ENCODE measurements at places on chromosomes 16 and 17.

DNA sequence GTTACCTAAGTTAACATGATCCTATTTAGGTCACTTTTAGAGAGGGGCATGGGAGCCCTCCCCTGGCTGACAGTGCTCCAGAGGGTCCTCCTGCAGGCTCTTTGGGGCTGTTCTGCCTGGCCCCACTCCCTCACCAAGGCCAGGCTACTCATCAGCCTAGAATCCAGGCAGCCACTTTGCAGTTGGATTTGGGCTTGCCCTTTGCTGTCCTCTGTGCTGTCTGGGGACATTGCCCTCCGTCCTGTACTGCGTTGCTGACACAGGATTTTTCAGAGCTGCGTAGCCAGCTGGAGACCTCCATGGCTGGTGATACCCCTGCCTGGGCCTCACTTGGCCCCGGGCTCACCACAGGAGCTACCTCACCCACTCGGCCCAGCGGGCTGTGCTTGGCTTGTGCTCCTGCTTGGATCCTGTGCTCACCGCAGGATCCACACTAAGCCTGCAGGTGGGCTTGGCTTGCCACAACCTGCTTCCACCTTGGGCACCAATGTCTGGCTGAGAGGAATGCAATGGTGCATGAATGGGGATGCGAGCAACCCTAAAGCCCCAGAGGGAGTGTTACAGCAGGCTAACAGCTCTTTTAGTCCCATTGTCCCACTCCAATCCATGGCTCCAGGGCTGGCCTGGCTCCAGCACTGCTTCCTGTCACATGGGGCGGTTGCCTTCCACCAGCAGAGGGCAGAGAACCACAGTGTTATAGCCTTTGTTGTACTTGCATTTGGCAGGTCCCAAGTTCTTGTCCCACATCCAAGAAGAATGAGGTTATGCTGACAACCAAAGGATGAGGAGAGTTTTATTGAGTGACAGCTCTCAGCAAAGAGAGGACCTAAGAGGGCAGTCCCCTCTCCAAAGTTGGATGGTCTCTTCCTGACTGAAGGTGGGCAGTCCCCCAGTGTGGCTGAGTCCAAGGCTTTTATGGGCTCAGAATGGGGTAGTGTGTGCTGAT lies 21.5 kb downstream of the CCL4 start:
- DNase-seq: no peak

DNA sequence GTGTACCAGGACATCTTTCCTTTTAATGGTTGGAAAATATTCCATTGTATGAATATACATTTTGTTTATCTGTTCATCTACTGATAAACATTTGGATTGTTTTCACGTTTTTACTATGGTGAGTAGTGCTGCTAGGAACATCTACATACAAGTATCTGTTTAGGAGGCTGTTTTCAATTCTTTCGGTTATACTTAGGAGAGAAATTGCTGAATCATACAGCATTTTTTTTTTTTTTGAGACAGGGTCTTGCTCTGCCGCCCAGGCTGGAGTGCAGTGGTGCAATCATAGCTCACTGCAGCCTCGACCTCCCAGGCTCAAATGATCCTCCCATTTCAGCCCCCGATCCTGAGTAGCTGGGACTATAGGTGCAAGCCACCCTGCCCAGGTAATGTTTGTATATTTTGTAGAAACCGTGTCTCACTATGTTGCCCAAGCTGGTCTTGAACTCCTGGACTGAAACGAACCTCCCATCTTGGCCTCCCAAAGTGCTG lies 122.9 kb downstream of the CRLF3 start:
- DNase-seq: no peak

GRCh38 chr17:14011740-14012405 lies 57.4 kb upstream of the COX10 start:
- no peak for DNase-seq

GRCh38 chr16:10226141-10226986 lies 44.1 kb upstream of the GRIN2A start:
- DNase-seq: no peak

DNA sequence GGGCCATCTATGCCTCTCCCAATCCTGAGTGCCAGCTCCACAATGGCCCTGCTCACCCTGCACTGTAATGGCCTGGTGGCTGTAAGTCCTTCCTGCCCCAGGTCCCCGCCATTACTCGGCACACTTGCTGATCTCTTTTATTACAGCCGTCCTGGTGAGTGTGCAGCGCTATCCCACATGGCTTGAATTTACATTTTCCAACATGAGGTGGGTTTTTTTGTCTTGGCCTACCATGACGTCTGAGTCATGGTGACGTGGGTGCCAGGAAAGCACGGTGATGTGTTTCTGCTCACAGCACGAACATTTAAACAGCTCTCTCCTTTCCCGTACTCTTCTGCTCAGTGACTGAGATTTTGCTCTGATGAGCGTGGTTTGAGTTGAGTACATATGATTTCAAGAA lies 55.2 kb upstream of the FOXF1 start:
- no peak for DNase-seq

- no peak for DNase-seq
These were observed 71.2 kb downstream of the IRF8 start for GRCh38 chr16:85970016-85970733.

DNA sequence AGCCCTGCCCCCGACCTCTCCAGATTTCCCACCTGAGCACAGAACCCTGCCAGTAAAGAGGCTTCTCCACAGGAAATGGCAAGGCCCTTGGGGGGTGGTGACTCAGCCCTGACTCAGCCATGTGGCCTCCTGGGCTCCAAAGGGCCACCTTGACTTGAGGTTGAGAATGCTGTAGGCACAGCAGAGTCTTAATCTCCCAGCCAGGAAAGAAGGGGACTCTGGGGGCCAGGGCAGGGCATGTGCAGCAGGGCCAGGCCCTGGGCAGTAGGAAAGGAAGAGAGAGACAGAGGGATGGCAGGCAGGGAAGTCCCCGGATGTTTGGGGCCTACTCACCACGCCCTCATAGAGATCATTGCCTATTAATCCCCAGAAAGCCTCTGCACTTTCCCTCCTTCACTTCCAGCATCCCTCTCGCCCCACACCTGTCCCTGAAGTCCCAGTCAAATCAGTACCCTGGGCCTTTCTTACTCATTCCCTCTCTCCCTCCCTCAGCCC lies 4.8 kb upstream of the ITGA3 start:
- DNase-seq: peak; percentile 55

DNA sequence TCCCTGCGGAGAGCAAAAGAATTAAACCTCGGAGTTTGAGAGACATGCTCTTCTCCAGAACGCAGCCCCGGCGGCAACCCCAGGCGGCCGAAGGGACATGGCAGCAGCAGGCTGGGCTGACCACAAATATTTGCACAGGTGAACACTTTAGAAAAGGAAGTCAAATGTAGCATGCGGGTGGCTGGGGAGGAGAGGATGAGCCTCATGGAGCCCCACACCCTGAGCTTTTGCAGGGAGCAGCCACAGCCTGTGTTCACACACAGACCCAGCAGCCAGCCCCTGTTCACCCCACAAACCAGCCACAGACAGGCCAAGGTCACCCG lies 17.8 kb downstream of the HS3ST6 start:
- no peak for DNase-seq

GRCh38 chr17:81455387-81455786 lies 57.2 kb downstream of the ACTG1 start:
- DNase-seq: no peak

GRCh38 chr16:31868691-31869167 lies 4.9 kb upstream of the ZNF267 start:
- DNase-seq: peak; percentile 75

- no peak for DNase-seq
These were observed 929 bp downstream of the TMEM11 start for GRCh38 chr17:21212826-21213637.

GRCh38 chr17:17500999-17501605 lies 4.9 kb upstream of the RASD1 start:
- DNase-seq: no peak

DNA sequence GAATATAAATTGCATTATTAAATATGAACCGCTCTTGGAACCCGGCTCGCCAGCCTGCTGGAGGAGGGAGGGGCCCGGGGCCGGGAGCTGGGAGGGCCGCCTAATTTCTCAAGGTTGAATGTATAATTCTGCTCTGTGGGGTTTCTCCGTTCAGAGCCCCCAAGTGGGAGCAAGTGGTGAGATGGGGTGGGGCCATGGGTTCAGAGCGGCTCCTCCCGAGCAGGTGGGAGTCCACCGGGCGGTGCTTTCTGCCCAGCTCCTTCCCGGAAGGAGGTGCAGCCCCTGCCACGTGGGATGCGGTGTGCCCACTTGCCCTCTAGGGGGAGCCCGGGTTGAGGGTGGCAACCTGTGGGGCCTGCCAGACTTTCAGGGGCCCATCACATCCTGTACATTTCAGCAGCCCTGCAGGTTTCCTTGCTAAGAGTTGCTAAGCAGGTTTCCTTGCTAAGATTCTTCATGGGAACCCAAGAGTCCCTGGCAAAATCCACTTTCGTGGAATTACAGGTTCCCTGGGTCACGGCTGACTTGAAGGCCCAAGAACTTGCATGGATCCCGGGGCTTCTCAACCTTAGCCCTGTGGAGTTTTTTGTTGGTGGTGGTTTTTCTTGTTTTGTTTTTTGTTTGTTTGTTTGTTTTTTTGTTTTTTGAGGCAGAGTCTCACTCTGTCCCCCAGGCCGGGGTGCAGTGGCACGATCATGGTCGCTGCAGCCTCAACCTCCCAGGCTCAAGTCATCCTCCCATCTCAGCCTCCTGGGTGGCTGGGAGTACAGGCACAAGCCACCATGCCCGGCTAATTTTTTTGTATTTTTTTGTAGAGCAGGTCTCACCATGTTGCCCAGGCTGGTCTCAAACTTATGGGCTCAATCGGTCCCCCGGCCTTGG lies 196.7 kb upstream of the GSE1 start:
- peak; percentile 63 for DNase-seq

Data from stimulated activated CD4-positive, alpha-beta T cell treated with anti-CD3 and anti-CD28 coated beads, Interleukin-4, amount 100 ng/mL, for 4 hours (primary cell).